Activated CD4-positive, alpha-beta memory T cell treated with anti-CD3 and anti-CD28 coated beads, Interleukin-2, amount 10 ng/mL, durations not matched to agents 7 days and 5 days (primary cell): ENCODE measurements at places on chromosomes 12 and 14.
A peak's percentile ranks its signal among the peaks of the same experiment; 100 is the strongest.

- no peak for DNase-seq
These were observed 379.9 kb upstream of the PDE3A start for GRCh38 chr12:19988459-19988873.

DNA sequence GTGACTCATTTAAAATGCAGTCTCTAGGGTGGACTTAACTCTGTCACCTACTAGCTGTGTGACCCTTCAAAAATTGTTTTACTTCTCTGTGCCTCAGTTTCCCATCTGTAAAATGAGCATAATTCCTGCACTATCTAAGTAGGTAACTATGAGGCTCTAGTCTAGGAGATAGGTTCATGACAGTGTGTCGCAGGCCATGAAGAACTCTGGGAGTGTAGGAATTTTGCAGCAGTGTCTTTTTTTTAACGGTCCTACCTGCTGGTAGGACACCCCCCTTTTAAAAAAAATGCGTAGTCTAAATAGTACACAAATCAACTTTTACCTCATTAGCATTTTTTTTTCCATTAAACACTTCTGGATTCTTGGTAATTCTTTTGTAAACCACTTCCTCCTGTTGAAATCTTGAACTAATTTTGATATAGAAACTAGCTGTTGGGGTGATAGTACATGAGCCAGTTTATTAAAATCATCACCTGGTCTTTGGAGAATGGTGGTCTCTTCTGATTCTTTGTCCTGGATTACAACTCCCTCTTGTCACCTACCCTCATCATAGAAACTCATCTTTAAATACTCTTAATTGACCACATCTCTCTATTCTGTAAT, 86.0 kb upstream of the SLC38A2 start:
- no peak for DNase-seq

DNA sequence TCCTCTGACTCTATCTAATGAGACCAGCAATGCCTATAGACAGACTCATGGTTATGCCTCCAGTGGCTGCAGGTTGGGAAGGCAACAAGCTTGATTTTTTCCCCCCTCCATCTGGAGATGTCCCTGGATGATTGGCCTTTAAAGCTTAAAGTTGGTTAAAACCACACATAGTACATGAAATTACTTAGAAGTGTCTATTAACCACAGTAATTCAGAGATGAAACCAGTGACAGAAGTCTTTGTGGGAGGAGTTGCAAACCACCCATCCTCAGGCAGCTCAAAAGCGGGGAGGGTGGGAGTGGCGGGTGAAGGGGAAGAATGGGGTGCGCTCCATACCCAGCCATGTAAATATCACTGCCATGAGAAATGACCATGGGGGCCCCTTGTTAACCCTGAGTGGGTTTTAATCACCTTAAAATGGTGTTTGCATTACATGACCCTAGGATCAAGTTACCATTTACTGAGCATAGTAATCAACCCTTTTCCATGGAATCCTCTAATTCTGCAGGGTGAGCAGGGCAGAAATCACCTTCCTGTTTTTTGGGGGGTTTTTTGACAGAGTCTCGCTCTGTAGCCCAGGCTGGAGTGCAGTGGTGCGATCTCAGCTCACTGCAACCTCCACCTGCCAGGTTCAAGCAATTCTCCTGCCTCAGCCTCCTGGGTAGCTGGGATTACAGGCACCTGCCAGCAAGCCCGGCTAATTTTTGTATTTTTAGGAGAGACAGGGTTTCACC, 133.5 kb downstream of the FOXN3 start:
- peak; percentile 39 for DNase-seq

DNA sequence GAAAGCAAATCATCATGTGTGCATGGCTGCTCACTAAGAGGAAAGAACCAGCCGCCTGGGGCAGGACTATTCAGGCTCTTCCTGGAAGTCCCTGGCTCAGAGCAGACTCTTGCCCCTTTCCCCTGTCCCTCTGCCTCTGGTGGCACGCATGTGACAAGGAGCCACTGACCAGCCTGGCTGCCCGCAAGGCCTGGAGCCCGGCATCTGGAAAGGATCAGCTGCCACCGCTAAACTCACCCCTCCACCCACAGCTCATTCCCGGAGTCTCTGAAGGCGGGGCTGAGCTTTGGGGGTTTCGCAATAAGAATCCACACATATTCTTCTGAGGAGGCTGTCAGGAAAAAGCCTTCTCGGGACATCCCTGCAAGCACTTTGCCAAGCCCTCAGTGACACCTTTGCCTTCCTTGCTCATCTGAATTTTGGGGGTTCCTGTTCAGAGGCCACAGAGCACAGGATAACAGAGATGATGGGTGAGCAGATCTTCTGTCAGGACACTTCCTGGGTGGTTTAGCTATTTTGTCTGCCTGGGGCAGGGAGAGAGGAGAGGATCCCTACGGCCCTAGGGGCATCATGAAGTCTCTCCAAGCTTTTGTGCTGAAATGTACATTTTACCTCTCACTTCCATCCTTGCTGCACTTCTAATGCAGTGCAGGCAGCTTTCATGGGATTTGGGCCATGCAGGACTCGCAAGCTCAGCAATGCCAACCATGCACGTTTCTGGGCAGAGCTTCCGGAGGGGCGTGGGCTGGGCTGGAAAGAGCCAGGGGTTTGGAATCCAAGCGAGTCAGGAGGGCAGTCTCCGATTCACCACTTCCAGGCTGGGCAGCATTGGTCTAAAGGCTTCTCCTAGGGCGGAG, 124.8 kb upstream of the MAP1LC3B2 start:
- DNase-seq, result no peak

DNA sequence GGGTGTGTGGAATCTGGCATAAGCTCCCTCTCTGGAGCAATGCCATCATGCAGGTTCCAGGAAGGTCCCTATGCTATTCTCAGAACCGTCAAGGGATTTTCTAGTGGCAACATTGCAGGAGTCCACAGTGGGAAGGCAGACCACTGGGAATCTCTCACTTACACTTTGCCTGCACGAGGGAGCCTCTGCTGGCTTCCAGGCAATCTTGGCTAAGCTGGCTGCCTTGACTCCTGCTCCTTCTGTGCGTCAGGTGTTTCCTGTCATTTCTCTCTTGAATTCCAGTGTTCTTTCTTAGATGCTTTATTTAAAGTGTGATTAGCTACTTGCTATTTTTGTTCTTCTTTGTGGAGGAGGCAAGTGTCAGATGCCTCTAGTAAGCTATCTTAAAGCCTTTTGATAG, 414.0 kb upstream of the ATP2B1 start:
- no peak for DNase-seq

DNA sequence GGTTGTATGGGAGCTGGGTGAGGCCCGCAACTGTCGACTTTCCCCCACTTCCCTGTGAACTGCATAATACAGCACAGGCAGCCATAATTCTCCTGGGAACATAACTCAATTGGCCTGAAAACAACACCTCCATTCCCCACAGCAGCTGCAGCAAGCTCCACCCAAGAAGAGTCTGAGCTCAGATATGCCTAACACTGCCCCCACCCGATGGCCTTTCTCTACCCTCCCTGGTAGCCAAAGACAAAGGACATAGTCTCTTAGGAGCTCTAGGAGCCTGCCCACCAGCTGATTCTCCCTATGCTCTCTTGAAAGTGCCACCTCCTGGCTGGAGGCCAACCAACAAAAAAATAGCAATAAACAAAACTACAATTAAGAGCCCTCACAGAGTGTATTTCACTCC, 542.7 kb upstream of the LMO3 start:
- no peak for DNase-seq

DNA sequence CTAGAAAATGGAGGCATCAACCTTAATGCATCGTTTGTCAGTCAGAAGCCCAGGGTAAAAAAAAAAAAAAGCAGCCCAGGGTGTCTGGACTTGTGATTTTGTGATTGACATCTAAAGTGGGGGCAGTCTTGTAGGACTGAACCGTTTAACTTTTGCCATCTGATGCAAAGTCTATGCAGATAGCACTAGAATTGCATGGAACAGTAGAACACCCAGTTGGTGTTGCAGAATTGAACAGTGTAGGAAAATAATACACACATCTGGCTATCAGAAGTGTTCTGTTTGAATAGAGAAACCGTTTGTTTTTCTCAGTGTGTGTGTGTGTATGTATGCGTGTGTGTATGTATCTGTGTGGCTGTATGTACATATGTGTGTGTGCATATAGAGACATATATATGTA, 45.0 kb downstream of the SLCO1A2 start:
- no peak for DNase-seq

DNA sequence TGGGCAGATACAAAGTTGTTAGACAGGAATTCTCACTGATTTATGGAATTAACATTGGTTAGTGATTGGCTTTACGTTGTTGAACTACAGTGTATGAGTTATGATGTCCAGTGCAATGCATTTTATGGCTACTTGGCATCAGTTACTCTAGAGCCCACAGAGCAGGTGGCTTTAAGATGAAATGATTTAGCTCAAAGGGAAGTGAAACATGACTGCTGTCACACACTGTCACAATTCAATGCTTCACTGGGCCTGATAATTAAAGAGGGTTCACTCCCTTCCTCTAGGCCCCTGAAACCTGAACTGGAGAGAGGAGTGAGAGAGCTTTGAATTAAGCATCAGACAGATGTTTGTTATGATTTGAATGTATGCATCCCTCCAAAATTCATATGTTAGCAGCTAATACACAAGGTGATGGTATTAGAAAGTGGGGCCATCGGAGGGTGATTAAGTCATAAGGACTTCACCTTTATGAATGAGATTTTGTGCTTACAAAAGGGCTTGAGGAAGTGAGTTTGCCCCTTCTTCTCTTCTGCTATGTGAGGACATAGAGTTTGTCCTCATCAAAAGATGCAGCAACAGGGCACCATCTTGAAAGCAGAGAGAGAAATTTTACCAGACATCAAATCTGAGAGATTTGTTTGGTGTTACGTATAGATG, 175.8 kb upstream of the GRIN2B start:
- no peak for DNase-seq

DNA sequence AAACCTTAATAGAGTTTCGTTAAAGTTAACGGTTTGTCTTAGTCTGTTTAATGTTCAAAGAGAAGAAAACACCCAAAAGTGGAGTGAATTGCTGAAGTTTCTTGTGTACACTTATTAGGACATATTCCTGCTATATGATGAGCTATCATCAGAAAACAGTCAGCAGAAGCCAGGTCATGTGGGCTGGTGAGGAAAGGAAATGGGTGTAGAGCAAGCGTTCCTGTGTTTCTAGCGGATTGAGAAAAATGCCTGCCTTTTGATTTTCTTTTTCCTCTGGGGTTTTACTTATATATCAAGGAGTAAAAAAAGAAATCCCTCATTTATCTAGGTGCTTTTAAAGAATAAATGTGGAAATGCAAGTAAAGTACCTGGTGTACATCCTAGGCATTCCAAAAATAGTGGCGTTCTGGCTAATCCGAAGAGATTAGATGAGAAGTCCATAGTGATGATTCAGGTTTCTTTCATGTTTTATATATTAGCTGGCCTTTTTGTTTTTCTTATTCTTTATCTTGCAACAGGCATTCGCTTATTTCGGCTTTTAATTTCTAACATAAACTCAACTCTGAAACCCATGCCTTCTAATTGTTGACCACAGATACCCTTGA, 50.7 kb downstream of the FLRT2 start:
- DNase-seq, result no peak

DNA sequence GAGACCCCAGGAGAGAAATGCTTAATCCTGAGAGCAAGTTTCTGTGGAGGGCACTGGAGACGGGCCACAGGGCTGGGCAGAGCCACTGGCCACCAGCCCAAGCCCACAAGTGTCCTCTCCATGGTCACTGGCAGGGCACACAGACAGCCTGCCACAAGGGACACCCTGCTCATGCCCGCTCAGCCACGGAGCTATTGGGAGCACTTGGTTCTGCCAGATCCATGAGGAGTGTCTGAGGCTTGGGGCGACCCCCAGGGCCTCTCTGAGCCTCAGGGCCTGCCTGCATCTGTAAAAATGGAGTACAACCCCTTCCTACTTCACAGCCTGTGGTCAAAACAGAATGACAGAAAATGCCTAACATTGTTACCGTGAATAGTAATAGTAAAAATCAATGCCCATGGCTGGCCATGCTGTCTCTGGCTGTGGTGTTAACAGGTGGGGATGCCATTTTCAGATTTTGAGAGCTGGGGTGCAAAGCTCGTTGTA, 3.2 kb downstream of the PGF start:
- no peak for DNase-seq

DNA sequence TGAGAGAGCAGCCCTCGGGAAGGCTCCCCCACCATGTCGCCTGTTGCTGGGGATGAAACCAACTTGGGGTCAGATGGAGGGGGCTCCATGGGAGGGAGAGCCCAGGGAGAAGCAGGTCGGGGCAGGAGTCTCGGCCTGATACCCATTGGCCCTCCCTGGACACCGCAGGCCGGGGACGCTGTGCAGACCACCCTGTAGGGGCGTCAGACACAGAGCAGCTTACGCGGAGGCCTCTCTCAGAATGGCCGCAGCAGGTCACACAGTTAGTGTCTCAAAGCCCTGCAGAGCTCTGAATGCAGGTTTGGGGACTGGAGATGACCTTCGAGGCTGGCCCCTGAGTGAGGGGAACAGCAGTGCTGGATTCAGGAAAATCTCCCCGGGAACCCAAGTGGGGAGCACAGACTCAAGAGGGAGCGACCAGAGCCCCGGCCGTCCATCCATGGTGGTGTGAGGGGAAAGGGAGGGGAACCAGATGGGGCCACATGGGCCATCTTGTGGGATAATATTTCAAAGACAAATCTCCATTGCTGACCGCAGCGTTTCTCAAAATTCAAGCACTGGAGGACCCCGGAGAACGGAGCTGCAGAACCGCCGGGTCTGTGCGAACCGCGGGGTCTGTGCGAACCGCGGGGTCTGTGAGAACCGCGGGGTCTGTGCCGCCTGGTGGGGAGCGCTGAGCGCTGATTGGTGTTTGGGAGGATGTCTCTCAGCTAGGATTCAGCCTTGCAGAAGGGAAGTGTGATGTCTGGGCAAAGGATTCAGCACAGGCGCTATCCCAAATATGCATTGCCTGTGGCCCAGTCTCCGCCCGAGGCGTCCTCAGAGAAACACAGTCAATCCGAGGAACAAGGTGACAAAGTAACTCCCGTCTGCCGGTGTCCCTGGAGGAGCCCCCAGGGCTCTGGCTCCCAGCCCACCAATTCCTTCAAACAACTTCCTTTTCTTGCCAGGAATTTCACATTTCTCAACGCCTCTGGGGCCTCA, 324.4 kb upstream of the RTL1 start:
- DNase-seq, result no peak

DNA sequence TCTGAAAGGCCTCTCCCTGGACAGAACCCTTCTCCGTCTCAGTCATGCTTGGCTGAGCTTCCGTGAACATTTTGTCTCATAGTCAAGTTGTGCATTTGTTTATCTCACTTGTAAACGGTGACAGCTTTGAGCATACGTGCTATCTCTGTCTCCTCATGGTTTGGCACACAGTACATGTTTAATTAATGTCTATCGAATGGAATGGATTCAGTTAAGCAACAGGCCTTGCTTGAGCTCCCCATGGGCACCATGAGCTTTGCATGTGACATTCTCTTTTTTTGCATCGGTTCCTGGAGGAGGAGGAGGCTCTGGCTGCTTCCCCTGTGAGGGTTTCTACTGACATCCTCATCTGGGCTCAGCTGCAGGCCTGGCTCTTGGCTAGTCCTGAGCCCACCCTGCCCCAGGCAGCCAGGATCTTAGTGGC, 80.0 kb downstream of the PRIMA1 start:
- DNase-seq, result no peak
